ENCODE measurements at places on chromosomes 4 and X.

DNA sequence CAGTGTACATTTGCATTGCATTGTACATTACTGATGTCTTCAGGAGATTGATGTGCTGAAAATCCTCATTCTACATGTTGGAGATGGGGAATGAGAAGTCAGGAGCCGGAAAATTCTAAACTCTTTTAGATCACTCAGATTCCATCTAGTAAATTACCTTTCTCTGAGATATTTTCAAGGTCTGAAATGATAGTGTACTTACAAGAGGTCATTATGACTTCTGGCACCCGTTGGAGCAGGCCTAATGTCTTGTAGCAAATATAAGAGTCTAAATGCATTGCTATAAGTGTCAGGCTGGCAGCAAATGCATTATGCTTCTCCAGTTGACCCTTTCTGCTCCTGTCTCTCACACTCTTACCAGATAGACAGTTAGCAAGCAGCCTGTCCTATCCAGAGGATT lies 692.8 kb downstream of the GRID2 start:
- no peak for DNase-seq

DNA sequence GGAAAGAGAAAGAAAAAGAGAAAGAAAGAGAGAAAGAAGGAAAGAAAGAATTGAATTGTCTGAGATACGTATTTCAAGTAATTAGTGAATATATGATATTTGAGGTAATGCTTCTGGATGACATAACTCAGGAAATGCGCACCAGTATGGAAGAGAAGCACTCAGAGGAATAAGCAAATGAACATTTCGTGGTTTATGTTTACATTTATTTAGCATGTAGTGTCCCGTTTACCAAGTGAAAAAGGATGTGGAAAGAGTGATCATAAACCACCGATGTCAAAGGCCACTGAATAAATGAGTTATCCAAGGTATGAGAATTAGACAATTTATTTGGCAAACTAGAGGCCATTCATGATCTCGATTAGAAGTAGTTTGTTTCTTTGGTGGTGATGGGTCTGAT lies 200.4 kb downstream of the ARAP2 start:
- DNase-seq = no peak

DNA sequence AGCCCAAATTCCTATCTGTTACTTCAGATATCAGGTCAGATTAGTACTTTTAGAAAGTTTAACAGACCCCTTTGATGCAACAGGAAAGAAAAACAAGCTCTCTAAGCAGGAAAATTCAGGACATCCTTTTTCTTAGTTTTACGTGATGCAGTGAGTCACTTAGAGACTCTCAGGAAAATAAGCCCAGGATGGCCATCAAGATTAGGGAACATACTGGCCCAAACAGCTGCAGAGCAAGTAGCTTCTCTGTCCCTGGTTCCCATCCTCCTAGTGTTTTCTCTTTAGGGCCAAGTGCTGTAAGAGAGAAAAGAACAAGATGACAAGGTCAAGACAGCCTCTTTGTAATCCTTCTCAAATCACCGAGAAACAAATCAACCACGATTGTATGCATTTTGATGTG lies 219.1 kb downstream of the ZNF674 start:
- no peak for DNase-seq

DNA sequence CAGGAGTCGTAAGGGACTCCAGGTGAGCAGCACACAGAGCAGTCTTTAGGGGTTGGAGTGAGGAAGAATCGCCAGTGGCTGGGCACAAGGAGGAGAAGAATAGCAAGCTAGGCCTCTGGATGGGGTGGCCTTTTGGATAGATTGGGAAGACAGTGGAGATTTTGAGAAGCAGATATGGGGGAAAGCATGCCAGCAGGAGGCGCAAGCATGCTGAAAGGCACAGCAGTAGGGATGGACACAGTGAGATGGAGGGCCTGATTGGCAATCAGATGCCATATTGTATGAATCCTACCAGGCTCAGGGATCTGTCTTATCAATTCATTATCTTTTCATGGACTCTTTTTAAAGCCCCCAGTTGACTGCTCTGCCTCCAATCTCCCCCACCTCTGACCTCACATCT lies 60.4 kb upstream of the MAGEA4 start:
- DNase-seq = no peak

DNA sequence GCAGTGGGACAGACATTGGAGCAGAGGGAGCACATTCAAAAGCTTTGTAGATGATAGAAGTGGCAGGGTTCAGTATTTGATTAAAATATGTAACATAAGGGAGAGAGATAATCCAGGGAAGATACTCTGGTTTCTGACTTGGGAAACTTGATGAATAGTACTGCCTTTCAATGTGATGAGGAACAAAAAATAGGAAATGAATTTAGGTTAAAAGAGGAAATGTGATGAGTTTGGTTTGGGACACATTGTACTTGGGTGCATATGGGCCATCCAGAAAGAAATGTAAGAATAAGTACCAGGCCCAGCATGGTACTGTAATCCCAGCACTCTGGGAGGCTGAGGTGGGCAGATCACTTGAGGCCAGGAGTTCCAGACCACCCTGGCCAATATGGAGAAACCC lies 20.9 kb upstream of the NDNF start:
- DNase-seq = no peak

DNA sequence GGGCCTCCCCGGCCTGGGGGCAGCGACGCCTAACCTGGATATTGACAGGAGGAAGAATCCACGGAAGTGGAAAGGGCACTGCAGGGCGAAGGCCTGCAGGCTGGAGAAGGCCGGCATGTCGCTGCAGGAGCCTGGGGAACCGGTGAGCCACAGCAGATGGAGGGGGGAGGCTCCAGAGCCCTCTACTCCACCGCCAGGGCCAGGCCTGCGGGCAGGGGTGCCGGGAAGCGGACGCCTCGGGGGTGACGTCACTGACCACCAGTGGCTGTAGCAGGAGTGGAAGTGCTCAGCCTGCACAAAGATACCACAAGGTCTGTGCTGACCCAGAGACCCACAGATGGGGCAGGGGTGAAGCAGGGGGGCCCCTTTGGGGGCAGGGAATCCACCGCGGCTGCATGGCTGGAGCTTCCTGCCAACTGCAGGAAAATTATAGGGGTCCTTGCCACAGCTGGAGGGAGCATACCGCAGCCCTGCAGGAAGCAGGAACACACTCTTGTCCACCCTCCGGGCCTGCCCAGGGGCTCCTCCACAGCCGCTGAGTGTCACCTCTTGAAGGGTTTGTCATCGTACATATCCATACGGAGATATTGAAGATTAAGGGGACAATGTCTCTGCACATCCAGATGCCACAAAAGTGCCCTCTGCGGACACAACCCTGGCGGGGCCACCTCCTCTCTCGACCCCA lies 7.6 kb upstream of the HTRA3 start:
- DNase-seq = peak; percentile 29

DNA sequence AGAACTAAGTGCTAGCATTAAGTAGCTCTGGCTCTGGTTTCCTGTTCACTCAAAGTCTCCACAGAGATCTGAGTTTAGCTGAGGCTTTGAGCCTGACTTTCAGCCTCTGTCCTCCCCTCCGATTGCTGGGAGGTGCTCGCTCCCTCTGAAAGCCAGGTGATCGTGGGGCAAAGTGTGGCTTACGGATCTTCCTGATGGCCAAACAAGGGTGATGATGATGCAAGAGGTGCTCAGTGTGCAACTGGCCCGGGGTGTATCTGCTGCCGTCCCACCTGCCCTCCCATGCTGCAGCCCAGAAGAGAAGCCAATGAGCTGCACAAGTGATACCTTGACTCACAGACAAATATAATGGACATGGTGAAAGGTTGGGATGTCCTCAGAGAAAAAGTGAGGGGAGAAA lies 169.2 kb upstream of the TBC1D9 start:
- DNase-seq = no peak

DNA sequence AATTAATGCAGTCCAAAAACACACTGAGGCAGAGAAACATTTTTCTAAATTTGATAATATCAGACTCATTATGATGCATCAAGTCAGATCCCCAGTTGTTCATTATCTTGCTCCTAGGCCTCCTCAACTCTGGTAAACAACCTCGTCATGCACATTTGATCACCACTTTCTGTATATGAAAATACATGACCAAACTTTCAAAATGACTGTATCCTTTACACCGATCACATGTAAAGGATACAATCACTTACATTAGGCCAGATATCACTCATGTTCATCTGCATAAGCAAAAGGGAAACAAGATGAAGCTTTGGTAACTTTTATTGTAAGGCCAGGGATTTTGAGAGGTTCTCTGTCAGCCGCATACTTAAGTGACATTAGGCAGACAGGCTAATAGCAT lies 99.4 kb upstream of the IL1RAPL1 start:
- DNase-seq = no peak

DNA sequence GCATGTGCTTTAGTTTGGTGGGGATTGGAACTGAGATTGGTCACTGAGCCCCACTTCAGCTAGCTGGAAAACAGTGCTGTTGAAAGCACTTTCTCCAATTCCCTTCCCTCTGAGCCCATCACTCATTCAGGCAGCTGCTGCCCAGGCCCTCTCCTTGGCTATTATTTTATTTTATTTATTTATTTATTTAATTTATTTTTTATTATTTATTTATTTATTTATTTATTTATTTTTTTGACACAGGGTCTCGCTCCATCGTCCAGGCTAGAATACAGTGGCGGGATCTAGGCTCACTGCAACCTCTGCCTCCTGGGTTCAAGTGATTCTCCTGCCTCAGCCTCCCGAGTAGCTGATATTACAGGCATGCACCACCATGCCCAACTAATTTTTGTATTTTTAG lies 51.8 kb upstream of the RBPJ start:
- DNase-seq = no peak

DNA sequence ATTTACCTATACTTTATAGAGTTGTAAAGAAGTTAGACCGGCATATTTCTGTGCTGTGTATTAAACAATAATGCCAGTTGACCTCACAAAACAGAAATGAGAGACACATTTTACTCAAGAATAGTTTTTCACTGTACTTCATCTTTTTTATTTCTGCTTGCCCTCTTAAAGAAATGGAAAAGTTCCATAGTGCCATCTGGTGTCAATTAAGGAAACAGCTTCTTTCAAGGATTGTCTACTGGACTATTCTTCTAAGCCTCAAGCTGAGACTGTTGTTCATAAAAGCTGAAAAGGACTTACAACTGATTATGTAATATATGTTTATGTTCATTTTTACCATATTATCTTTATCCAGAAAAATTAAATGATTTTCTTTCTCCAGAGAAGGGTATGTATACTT lies 1523.7 kb downstream of the ARAP2 start:
- no peak for DNase-seq

- DNase-seq = no peak
Observed at GRCh38 chr4:90030953-90031352, 96.2 kb upstream of the CCSER1 start.

GRCh38 chr4:109648997-109649575 lies 54.2 kb downstream of the CASP6 start:
- no peak for DNase-seq

GRCh38 chr4:78799551-78800495 lies 23.7 kb downstream of the BMP2K start:
- DNase-seq = no peak

DNA sequence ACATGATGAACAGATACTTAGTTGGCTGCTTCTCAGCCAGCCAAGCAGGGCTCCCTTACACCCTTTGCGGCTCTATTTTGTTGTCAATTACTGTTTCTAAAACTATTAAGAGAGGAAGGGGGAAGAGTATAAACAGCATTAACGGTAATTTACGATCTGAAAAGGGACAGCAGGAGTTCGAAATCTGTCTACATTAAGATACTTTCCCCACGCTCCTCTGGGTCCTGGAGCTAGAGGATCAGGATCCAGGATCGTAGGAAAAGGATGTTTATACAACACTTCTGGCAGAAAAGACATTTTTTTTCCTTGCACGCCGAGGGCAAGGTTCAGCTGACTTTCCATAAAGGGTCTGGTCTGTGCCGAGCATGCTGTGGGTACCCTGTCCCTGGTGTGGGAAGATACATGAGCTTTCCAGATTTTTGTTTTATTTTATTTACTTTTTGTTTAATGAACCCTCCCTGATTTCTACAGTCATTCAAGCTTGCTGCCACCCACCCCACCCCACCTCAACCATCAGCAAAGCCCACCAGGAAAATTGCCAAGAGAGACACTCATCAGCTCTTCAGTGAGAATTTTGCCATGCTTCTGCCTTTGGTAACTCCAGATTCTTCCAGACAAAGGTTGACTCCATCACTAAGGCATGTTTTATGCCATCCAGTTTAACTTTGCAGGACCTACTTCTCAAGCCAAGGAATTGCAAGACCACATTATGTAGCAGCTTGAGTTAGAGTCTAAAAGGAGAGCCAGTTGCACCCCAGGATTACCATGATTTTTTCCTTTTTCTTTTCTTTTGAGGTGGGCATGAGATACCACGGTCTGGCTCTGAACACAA lies 188.1 kb downstream of the QDPR start:
- DNase-seq = no peak

DNA sequence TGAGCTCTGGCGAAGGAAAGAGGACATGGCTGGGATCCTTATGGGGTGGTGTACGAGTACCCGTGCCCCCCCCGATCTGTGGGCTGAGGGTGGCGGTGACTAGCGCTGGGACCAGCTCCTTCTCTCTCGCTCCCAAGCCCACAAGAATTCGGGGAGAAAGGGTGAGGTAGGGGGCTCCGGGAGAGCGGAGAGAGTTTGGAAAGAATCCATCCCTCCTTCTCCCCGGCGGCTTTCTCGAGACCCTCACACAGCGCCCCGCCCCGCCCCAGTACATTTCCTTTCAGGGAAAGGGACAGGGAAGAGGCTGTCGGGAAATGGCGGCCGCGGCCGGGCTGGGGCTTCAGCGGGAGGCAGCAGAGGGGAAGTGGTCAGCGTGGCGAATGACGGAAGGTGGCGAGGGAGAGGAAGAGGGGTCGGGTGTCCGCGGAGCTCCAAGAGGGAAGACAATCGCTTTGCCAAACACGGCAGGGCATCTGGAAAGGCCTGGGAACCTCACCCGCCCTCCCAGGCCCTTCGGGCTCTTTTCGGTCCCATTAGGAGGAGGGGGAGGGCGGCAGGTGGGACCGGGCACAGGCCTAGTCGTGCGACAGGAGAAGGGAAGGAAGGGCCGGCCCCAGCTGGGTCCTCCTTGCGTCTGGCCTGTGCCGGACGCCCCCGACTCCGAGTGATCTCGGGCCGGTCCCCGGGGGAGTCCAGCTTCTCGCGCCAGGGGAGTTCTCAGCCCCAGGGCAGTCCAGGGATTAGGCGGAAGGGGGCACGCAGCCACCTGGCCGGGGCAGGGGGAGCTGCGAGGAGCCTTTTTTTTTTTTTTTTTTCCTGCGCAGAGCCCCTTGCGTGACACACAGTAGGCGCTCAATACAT lies 10.2 kb downstream of the HNRNPH2 start:
- DNase-seq = peak; percentile 56

GRCh38 chr4:148216866-148217814 lies 225.1 kb downstream of the NR3C2 start:
- no peak for DNase-seq

DNA sequence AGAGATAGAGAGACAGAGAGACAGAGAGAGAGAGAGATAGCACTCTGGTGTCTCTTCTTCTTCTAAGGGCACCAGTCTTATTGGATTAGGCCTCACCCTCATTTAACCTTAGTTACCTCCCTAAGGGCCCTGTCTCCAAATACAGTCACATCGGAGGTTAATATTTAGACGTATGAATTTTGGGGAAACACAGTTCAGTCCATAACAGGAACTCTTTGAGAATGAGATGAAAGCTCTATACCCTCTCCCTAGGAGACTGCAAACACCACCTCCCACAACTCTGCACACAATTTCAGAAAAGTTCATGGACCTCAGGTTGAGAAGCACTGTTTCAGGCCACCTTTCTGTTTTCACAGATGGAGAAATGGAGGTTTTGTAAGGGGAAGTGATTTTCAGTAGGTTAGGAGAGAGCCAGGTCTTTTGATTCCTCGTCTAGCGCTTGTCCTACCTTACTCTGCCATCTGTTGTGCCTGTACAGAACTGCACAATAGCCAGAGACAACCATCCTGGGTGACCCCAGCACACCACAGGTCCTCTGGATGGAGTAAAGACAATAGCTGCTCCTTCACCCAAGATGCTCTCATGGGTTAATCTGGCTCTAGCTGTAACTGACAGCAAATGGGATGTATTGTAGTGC lies 16.9 kb upstream of the LOC101059915 start:
- DNase-seq = no peak
